ENCODE measurements at places on chromosomes 2 and 18. TPM values are rescaled to one million over a fixed set of nuclear protein-coding genes. Genes with fewer than 3 reads are reported as not detected.

The TUBB8B gene
- not detected for total RNA-seq

The SFXN5 gene
- 15.7 TPM for total RNA-seq

The HS1BP3 gene
- 10.5 TPM for total RNA-seq

The EGR4 gene
- not detected for total RNA-seq

The ECEL1 gene
- total RNA-seq: not detected

- DNase-seq: no peak
- no peaks in the 10 kb centered on the region for H3K36me3 ChIP-seq
- H3K27ac ChIP-seq: no peak overlapping the region
These were observed 55.5 kb upstream of the RAB6D start for GRCh38 chr2:131419441-131419840.

- no peaks in the 10 kb centered on the region for H3K27me3 ChIP-seq
- no peaks in the 10 kb centered on the region for H3K4me1 ChIP-seq
- H3K36me3 ChIP-seq: no peaks in the 10 kb centered on the region
- DNase-seq: no peak
These were observed 291.0 kb upstream of the SOX11 start for GRCh38 chr2:5401115-5401657.

GRCh38 chr2:199388728-199389268 is 68.9 kb downstream of the SATB2 start:
- no peak overlapping the region for H3K27ac ChIP-seq
- no peak for DNase-seq
- no peaks in the 10 kb centered on the region for H3K36me3 ChIP-seq

DNA sequence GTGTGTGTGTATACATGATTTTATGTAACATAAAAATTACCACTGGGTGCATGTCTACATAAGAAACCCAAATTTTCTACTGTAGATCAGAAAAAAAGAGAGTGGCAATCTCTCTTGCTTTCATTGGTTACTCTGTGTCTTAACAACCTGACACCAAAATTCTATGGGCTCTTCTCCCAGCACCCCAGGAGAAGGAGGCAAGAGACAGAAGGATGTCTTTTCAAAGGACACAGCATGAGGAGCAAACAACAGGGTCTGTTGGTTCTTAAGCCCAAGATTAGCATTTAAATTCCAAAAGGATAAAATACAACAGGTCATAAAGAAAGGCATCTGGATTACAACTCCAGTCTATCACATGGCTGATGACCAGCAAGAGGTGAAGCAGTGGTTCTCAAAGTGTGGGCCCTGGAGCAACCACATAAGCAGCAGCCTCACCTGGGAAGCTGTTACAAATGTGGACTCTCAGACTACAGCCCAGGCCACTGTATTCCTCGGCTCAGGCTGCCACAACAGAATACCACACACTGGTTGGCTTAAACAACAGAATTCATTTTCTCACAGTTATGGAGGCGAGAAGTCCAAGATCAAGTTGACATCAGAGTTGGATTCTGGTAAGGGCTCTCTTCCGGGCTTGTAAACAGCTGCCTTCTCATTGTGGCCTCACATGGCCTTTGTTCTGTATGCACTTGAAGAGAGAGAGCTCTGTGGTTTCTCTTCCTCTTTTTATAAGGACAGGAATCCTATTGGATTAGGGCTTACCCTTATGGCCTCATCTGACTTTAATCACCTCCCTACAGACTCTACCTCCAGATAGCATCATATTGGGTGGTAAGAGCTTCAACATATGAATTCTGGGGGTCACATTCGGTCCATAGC is 79.8 kb upstream of the RNF152 start:
- peaks cover 13% of the 10 kb centered on the region for H3K4me1 ChIP-seq
- H3K36me3 ChIP-seq: peaks cover 8% of the 10 kb centered on the region
- H3K4me3 ChIP-seq: no peak overlapping the region
- H3K27me3 ChIP-seq: no peaks in the 10 kb centered on the region
- no peak overlapping the region for H3K27ac ChIP-seq

DNA sequence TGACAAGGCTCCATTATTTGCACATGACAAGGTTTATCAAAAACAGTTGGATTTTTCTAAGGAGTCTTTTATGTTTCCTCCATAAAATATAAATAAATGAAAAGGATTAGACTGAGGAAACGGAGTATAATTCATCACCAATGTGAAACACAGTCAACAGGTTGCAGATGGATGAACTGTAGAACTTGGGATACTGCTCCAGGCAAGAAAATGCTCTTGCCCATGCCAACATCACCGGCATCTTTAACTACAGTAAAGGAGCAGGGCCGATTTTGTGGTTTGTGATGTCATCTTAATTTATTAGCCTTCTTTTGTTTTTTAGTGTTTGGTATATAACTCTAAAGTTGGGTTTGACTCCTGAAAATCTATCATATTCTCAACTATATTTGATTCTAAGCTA is 577.3 kb downstream of the EPHA4 start:
- no peak overlapping the region for H3K4me3 ChIP-seq
- H3K4me1 ChIP-seq: no peaks in the 10 kb centered on the region
- no peak for DNase-seq
- no peak overlapping the region for H3K27ac ChIP-seq

DNA sequence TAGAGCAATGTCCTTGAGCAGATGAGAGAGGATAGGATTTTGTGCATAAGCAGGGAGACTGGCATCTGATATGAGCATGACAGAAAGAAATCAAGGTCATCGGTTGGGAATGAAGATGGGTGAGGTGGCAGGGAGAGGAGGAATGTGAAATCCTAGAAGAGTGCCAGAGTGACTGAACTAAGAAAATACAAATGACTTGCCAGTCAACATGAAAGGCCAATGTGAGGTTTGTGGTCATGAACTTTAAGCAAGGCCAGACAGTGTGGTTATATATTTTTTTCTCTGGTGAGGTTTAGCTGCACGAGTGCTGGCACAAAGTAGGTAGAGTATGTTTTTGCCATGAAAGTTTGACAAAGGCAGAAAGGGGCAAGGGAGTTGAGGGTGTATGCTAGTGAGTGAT is 21.2 kb downstream of the QPCT start:
- H3K27ac ChIP-seq: no peak overlapping the region
- H3K4me1 ChIP-seq: no peaks in the 10 kb centered on the region
- H3K27me3 ChIP-seq: peaks cover 40% of the 10 kb centered on the region
- H3K36me3 ChIP-seq: peaks cover 2% of the 10 kb centered on the region

DNA sequence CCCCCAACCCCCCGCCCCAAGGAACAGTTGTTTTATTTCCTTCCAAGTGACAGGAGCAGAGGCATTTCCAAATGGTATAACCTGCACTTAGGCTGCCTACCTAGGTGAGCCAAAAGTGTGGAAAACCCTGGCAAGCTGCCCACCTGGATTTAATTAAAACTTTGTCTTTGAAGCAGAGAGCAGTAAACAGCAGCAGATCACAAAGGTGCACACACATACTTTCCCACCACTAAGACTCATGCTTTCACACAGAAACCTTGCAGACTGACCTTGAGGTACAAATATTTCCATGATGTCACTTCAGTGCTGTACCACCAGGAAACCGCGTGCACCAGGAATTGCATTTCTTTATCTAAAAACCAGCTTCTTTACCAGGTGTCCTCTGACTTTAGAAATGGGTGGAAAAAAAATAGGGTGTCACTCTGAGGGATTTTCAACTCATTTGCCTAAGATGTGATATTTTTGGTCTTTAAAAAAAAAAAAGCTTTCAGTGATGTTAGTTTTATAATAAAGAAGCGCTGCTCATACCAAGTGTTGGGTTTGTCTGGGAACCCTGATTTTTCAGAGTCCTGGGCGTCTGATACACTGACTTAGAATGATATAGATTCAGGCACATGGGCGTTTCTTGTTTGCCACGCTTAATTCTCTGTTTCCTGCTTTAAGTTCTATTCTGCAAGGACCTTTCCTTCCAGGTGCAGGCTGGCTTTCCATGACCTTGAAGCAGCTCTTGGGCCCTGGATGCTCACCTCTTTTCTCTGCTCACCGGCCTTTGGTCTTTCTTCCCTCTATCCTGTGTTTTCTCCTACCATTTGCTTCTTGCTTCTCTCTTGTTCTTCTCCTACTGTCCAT is 70.7 kb upstream of the BCL2L11 start:
- H3K4me3 ChIP-seq: no peak overlapping the region
- no peaks in the 10 kb centered on the region for H3K36me3 ChIP-seq
- DNase-seq: peak; percentile 46

GRCh38 chr2:37085731-37086147 is 1.4 kb downstream of the GPATCH11 start:
- H3K4me3 ChIP-seq: no peak overlapping the region
- H3K27me3 ChIP-seq: no peaks in the 10 kb centered on the region
- H3K36me3 ChIP-seq: peaks cover 30% of the 10 kb centered on the region
- DNase-seq: no peak
- H3K4me1 ChIP-seq: peaks cover 18% of the 10 kb centered on the region

DNA sequence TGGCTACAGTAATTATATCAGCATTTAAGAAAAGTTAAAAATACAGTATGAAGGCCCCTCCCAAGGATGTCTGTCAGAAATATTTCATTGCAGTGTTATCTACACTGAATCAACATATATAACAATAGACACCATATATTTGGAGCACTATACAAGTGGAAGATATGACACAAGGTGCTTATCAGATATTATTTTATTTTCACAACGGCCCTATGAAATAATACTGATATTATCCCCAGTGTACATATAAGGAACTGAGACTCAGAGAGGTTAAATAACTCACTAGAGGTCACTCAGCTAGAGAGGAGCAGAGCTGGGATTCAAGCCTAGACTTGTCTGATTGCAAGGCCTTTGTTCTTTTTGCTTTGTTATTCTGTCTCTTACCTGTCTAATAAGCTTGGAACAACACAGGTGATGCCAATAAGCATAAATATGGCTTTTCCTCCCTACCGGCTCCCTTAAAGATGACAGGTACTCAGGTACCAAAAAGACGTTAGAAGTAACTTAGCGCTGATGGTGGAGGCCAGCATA is 4.7 kb upstream of the SLC40A1 start:
- no peak overlapping the region for H3K4me3 ChIP-seq
- DNase-seq: no peak

GRCh38 chr18:76842837-76843530 is 20.6 kb downstream of the ZNF236 start:
- DNase-seq: no peak
- H3K4me1 ChIP-seq: peaks cover 9% of the 10 kb centered on the region
- no peak overlapping the region for H3K27ac ChIP-seq
- H3K27me3 ChIP-seq: no peaks in the 10 kb centered on the region
- no peak overlapping the region for H3K4me3 ChIP-seq

DNA sequence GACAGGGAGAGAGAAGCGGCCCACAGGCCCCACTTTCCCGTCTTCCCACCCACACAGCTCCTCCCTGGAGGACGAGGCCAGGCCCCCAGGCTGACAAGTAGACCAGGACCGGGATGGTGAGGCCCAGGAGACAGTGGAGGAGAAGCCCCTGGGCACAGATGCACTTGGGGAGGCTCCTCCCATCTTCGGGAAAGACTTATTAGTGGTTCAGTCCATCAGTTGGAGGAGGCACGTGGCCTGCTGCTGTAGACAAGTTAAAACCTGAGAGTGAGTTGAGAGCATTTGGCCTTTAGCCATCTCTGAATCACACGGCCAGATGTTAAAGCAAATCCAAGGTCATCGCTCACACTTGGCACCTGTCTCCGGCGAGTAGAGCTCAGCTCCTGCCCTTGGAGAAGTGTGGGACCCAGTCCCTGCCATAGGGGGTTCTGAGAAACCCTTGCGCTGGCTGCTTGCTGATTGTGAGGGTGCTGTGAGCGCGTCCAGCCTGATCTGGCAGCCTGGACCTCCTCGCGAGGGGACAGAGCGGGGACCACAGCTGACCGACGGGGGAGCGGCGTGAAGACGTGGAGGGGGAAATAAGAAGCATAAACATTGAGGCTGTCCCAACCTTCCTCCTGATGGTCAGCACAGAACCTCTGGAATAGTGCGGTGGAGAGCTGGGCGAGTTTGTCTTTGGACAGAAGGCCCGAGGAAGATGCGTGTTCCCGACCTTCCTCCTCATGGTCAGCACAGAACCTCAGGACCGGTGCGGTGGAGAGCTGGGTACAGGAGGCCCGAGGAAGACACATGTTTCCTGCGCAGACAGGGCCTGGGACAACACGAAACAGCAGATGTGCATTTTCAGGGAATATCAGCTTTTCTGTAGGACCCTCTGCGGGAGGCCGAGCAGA is 24.7 kb upstream of the ALLC start:
- DNase-seq: no peak
- H3K4me1 ChIP-seq: no peaks in the 10 kb centered on the region
- no peaks in the 10 kb centered on the region for H3K36me3 ChIP-seq
- no peak overlapping the region for H3K4me3 ChIP-seq
- no peak overlapping the region for H3K27ac ChIP-seq
- no peaks in the 10 kb centered on the region for H3K27me3 ChIP-seq

DNA sequence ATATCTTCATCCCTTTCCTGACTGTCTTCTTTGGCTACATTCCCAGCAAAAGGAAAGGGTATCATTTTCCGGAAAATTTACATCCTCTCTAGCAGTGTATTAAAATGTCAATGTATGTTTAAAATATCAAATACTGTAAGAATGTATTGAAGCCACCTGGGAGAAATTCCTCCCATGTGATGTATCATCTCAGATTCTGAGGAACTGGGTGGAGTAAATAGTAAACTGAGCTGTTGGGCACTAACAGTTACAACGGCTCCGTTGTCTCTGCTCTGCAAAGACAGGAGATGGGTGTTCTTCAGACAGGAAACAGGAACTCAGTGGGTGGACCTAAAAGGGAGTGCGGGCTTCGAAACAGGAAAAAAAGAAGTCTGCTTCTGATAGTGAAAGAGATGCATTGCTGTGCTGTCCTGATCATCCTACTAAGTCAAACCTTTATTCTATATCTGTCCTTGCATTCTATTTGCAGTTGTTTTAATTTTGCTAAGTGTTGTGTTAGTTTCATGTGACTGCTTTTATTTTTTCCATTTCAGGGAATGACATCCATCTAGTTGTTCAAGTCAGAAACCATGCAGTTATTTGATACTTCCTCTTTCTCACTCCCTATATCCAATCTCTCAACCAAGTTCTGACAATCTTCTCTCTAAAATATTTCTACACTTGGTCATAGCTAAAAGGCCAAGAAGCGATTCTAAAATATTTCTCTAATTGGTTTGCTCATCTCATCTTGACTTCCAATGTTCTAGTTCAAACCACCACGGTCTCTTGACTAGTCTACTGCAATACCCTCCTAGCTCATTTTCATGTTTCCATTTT is 19.4 kb downstream of the DOK1 start:
- peaks cover 5% of the 10 kb centered on the region for H3K36me3 ChIP-seq
- no peaks in the 10 kb centered on the region for H3K27me3 ChIP-seq
- peaks cover 32% of the 10 kb centered on the region for H3K4me1 ChIP-seq
- H3K27ac ChIP-seq: peak overlapping the region; percentile 80

DNA sequence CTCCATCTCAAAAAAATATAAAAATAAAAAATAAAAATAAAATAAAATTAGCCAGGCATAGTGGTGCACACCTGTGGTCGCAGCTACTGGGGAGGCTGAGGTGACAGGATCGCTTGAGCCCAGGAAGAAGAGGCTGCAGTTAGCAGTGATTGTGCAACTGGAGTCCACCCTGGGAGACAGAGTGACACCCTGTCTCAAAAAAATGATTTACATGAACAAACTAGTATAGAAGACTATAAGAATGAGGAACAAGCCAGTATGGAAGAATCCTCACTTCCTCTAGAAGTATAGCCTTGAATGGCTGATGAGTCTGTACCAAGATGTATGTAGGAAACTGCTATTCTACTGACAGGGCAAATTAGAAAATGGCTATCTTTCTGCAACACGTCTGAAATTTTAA is 10.9 kb downstream of the YES1 start:
- H3K4me1 ChIP-seq: peaks cover 62% of the 10 kb centered on the region
- H3K36me3 ChIP-seq: peaks cover 23% of the 10 kb centered on the region
- H3K4me3 ChIP-seq: no peak overlapping the region
- no peak for DNase-seq
